Stimulated activated CD4-positive, alpha-beta T cell treated with anti-CD3 and anti-CD28 coated beads, Interleukin-4, amount 100 ng/mL, for 1 hour (primary cell): ENCODE measurements at places on chromosomes 7 and 10.

- DNase-seq: no peak
Measured at GRCh38 chr7:68688416-68689086, 909.7 kb upstream of the AUTS2 start.

DNA sequence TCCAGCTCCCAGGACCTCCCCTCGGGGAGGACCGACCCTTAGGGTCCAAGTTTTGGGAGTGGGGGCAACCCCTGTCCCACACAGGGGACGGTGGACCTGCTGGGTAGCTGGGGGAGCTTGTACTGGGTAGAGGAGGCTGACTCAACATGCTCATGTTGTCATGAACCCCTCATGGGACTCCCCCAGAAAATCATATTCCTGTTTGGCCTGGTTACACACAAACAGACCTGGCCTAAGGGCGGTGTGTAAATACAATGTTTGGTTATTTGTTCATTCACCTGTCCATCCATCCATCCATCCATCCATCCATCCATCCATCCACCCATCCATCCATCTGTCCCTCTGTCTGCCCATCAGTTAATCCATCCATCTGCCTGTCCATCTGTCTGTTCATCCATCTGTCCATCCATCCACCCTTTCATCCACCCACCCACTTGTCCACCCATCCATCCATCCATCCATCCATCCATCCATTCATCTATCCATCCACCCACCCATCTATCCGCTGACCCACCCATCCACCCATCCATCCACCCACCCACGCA lies 92.9 kb downstream of the DNAJB6 start:
- no peak for DNase-seq

- no peak for DNase-seq
Measured at GRCh38 chr7:18580950-18581349, 85.4 kb downstream of the HDAC9 start.

- no peak for DNase-seq
Measured at GRCh38 chr10:13529714-13529973, 830 bp upstream of the BEND7 start.

GRCh38 chr7:30910411-30911073 lies 1.1 kb upstream of the AQP1 start:
- DNase-seq: no peak

- no peak for DNase-seq
Measured at GRCh38 chr7:10888861-10889260, 84.8 kb upstream of the PHF14 start.

GRCh38 chr7:33494474-33494873 lies 365.1 kb downstream of the BBS9 start:
- DNase-seq: no peak

GRCh38 chr10:92720831-92721165 lies 31.0 kb downstream of the HHEX start:
- DNase-seq: no peak

DNA sequence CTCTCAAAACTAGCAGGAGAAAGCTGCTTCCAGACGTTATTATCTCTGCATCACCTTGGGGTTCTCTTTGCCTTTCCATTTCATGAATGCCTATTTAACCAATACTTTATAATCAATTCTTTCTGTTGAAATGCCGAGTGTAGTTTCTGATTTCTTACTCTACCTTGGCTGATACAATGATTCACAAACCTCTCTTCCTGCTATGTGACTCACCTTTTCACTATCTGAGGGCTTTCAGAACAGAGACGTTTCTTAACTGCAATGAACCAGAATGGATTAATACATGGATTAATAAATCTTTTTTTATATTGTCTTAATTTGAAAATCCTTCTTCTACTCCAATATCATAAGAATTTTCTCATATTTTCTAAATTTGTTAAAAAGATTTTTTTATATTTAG lies 46.4 kb upstream of the ZNF746 start:
- no peak for DNase-seq

GRCh38 chr10:118870467-118871243 lies 115.9 kb upstream of the CACUL1 start:
- DNase-seq: no peak

GRCh38 chr10:104268405-104268712 lies 625 bp upstream of the GSTO2 start:
- no peak for DNase-seq

GRCh38 chr10:86446987-86447386 lies 74.6 kb downstream of the WAPL start:
- no peak for DNase-seq

DNA sequence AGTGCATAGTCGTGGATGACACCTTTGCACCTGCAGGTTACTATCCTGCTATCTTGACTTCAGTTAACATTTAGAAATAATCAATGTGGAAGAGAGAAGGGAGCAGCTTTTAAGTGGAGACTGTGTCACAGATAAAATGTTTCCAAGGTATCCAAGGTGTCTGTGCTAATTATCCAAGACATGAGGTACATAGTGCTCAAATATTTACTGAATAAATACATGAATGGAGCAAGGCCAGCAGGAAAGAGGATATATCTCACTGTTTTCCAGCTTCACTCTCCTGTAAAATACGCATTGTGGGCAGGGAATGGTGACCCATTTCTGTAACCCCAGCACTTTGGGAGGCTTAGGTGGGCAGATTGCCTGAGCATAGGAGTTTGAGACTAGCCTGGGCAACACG lies 552.4 kb downstream of the PHTF2 start:
- DNase-seq: no peak

DNA sequence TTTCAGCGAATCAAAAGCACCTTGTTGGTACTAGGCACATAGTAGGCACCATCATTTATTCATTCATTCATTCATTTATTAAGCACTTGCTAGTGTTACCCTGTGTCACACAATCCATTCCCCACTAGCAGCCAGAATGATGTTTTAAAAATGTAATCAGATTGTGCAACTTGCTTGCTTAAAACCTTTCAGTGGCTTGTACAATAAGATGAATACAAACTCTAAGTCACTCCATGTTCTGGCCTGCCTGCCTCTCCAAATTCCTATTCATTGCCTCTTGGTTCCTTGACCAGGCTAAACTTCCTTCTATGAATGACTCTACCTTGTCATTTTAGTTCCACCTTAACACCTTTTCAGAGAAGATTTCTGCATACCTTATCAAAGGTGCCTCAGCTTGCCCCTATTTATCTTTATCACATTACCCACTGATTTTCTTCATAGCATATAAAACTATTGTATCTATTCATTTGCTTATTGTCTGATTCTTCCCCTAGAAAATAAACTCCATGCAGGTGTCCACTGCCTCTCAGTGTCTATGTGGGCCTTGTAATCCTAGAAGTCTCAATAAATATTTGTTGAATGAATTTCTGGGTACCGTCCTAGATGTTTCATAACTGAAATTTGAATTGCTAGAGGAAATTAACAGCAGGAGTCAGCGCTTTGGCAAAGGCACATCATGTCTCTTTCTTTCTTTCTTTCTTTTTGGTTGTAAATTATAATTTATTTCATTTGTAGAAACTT lies 169.5 kb downstream of the TMEM26 start:
- DNase-seq: no peak

GRCh38 chr7:149811221-149811620 lies 27.0 kb upstream of the ZNF862 start:
- DNase-seq: no peak

DNA sequence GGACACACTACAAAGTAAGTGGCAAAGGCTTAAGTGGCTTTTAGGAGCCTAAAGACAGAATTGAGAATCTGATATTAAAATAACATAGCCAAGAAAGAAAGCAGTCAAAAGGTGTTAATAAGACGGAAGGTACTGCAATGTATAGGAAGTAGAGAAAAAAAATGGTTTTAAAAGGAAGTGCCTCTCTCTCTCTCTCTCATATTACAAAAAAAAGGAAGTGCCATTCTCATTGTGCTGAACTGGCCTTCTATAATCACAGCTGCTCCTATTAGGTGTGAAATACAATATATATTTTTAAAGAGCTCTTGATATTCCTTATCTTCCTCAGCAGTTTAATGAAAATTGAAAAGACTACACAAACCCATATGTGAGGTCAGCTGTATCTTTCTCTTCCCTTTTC lies 199.4 kb upstream of the NPVF start:
- DNase-seq: no peak

- DNase-seq: no peak
Measured at GRCh38 chr7:46155367-46155766, 234.3 kb upstream of the IGFBP3 start.

DNA sequence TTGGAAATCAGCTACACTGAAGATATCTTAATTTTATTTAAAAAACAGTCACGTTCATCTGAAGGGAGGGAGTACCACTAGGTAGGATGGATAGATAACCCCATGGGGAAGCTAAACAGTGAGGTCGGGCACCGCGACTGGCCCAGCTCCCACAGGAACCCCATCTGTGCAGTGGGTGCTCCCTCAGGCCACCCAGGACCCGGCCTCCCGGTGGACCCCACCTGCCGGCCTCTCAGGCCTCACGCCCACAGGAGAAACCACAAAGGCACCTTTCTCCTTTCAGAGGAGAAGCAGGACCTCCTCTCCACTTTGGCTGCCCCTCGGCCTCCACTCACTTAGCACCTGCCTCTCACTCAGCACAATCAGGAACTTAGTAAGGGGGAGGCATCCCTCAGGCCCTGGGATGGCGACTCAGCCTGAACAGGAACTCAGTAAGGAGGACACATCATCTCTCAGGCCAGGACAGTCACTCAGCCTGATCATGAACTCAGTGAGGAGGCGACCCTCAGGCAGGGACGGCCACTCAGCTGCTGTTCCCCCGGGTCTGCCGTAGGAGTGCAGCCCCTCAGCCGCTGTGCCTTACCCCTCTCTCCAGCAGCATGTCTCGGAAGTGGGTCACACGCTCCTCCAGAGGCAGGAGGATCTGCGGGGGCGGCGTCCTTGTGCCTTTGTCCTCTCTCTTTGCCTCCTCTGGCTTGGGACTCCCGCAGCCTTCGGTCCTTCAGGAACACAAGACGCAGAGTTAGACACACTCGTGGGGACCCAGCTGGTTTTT lies 195.1 kb downstream of the TCERG1L start:
- DNase-seq: no peak

GRCh38 chr10:69315100-69315542 lies 36.8 kb downstream of the HK1 start:
- no peak for DNase-seq

DNA sequence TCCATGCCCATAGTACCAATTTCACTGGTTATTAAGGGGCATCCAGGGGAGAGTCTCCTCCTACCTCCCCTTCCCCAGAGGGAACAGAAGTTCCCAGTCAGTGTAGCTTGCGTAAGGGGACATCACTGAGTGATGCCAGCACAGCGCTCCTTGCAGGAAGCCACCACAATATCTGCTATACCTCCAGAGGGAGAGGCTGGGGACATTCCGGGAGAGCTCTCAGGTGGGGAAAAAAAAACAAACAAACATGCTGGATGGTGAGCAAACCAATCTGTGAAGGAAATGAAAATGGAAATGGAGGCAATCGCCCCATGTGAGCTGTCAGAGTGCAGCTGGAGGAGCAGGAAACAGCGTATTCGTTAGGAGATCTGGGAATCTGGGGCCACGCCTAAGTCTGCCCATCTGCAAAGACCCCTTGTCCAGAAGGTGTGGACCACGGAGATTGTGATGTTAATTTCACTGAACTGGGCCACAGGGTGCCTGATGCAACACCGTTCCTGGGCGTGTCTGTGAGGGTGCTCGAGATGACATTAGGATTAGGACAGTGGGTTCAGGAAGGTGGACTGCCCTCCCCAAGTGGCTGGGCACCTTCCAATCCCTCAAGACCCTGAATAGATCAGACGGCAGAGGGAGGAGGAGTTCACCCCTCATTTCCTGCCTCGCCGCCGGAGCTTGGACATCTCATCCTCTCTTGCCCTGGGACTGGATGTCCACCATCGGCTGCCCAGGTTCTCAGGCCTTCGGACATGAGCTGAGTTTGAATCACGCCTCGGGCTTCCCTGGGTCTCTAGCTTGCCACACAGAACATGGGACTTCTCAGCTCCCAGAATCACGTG lies 30.5 kb downstream of the GNA12 start:
- no peak for DNase-seq

- no peak for DNase-seq
Measured at GRCh38 chr7:100968031-100968430, 1.3 kb upstream of the MUC12 start.

- no peak for DNase-seq
Measured at GRCh38 chr7:143203386-143203785, 18.5 kb upstream of the TAS2R40 start.

GRCh38 chr10:119233821-119234220 lies 26.4 kb downstream of the GRK5 start:
- no peak for DNase-seq

DNA sequence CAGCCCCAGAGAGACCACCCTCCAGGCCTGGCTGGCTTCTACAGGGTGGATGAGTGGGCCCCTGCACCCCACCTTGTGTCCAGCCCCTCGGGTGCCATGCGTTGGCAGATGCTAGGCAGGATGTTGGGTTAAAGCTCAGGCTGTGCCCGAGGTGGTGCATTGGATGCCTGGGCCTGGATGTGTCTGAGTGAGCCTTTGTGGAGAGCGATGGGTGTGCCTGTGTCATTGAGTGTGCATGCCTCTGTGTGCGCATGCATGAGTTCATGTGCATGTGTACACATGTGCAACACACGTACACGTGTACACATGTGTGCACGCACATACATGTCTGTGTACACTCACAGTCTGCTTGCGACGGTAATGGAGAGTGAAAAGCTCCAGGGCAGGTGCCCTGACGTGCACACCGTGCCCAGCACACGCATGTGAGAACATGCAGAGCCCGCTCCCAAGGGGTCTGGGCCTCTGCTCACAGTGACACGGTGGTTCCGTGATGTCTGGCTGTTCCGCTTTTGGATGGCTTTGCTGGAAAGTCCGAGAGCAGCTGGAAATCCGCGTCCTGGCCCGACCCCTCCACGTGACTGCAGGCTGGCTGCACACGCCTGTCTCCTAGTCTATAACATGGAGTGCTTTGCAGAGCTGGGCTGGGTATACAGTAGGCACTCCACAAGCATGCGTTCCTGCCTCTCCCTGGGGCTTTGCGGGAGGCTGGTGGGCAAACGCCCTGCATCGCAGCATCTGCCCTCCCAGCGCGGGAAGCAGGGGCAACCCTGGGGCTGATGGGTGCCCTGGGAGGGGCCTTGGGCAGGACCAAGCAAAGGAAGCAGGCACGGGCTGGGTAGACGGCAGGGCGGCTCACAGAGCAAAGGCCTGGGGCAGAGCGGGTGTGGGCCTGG lies 36.9 kb downstream of the ELFN1 start:
- DNase-seq: no peak

GRCh38 chr7:121394709-121395140 lies 1.4 kb downstream of the FAM3C start:
- no peak for DNase-seq

DNA sequence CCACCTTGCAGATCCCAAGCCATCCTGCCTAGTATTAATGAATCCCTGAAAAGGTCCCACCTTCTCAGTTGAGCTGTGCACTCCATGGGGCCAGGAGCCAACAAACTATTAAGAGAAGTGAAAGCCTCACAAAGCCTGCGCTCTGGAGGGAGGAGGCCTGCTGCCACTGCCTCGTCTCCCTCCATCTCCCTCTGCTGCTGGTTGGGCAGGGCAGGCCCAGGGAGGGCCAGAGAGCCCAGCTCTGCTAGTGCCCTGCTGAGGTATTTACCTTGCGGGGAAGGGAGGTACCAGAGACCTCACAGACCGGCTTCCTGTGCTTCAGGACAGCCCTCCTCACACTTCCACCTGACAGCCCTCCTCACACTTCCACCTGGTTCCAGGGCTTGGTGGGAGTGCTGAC lies 171.5 kb downstream of the SH3PXD2A start:
- no peak for DNase-seq

GRCh38 chr7:112484671-112485167 lies 3.9 kb downstream of the LSMEM1 start:
- DNase-seq: no peak
